Progenitor cell of endocrine pancreas (in vitro differentiated cells): ENCODE measurements at places on chromosomes 4 and X.

GRCh38 chr4:11732155-11732554, 303.5 kb upstream of the HS3ST1 start:
- no peak for DNase-seq

GRCh38 chr4:79575709-79576428, 167.8 kb upstream of the GK2 start:
- DNase-seq: no peak

DNA sequence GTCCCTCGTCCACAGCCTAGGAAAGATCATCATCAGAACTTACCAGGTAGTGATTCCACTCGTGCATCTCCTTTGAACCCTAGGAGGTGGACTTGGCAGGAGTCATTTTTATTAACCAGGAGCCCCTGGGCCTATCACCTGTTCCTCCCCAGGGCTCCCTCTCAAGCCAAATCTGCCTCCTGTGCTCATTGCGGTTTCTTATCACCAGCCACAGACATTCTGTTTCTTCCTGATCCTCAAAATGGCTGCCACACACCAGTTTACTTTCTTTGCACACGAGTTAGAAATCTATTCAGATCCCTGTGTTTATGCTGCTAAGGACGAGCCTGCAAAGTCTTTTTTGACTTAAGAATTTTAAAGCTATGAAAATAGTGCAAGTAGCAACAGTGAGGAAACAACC, 354.5 kb upstream of the BOD1L1 start:
- DNase-seq: no peak

DNA sequence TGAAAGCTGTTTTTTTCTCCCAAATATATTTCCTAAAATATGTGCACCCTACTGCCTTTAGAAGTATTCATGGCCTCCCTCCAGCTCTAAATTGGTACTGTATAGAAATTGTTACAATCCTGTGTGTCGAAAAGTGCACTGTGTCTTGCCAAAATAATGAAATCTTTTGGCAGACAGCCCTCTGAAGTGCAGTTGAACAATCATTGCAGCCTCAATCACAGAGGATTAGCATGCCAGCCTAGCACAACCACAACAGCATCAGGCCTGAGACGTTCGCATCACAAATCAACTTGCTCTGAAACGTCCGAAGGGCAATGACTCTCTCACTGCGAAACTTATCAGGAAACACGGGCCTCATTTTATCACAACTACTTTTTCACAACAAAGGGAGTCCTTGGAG, 99.0 kb downstream of the ANOS1 start:
- no peak for DNase-seq

DNA sequence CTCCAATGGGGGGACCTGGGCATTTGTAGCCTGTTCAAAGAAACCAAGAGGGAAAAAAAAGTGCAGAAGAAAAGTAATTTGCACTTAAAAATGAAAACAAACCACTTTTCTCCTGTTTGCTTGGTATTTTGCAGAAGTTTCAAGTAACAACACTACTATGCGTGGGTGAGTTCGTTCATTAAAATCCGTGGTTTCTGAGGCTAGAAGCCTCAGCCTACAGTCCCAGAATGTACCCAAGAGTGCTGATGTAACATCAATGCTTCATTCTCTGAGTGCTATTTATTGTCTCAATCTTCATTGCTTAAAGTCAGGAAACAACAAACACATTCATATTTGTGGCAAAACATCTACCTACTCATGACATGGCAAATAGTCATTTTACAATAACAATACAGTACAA, 29.2 kb downstream of the LGI2 start:
- no peak for DNase-seq

- DNase-seq: no peak
Observed at GRCh38 chrX:137916090-137916746, 350.3 kb downstream of the ZIC3 start.

GRCh38 chr4:36256398-36256891, 12.1 kb upstream of the ARAP2 start:
- no peak for DNase-seq

- no peak for DNase-seq
Observed at GRCh38 chr4:65391814-65392213, 278.5 kb downstream of the EPHA5 start.

DNA sequence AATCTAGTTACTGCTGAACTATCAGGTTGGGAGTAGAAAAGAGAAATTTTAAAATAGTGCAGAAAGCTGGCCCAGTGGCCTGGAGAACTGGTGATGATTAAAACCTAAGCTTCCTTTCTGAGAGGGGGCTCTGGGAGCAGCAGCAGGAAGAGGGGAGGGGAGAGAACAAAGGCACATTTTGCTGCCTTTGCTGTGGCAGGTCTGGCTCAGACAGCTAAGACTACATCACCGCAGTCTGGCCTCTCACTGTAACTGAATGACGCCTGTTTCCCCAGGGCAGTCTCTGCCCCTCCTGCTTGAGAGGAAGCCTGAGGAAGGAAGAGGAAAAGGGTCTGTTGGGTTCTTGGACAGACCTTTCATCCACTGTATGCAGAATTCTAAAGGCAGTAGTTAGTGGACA, 148.5 kb downstream of the FRAS1 start:
- no peak for DNase-seq

GRCh38 chrX:137926090-137926489, 360.2 kb downstream of the ZIC3 start:
- no peak for DNase-seq

DNA sequence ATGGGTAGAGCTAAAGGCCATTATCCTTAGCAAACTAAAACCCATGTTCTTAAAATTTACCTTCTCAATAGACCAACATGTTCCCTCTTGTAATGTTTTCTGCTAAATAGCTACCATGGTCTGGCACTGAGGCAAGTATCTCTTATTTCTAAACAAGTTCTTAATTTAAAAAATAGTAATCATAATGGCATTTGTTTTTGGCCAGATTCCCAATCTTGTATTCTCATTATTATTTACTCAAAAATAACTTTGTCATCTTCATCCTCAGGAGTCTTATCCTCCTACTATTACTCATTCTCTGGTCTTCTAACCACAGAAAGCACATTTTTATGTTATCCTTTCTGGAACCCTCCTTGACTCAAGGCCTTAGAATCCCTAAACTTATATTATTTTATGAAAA, 931.2 kb downstream of the CCSER1 start:
- DNase-seq: no peak

GRCh38 chrX:125132274-125132673, 187.4 kb upstream of the TEX13C start:
- DNase-seq: no peak

GRCh38 chr4:6674500-6675149, 19.1 kb upstream of the S100P start:
- no peak for DNase-seq

DNA sequence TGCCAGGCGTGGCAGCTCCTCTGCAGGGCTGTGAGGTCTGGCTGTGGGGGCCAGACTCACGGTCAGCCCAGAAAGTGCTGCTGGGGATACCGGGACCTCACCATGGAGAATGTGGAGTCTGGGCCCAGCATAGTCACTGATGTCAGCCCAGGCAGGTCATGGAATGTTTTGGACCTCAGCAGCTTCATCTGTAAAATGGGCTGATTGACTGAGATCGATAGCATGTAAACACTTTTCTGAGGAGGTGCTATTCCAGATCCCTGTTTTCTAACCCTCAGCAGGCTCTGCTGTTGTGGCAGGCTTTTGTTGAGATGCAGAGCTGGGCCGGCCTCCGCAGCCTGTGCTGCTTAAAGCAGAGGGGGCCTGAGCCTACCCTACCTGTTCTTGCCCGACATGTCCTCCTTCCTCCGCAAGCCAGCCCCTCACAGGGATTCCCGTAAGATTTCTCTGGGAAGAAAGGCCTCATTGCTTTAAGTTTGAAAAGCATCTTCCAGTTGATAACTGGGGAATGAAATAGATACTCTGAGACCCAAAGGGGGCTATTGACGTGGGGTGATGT, 38.3 kb upstream of the HGFAC start:
- DNase-seq: no peak

- DNase-seq: no peak
Observed at GRCh38 chr4:176444741-176445140, 125.0 kb downstream of the SPCS3 start.

DNA sequence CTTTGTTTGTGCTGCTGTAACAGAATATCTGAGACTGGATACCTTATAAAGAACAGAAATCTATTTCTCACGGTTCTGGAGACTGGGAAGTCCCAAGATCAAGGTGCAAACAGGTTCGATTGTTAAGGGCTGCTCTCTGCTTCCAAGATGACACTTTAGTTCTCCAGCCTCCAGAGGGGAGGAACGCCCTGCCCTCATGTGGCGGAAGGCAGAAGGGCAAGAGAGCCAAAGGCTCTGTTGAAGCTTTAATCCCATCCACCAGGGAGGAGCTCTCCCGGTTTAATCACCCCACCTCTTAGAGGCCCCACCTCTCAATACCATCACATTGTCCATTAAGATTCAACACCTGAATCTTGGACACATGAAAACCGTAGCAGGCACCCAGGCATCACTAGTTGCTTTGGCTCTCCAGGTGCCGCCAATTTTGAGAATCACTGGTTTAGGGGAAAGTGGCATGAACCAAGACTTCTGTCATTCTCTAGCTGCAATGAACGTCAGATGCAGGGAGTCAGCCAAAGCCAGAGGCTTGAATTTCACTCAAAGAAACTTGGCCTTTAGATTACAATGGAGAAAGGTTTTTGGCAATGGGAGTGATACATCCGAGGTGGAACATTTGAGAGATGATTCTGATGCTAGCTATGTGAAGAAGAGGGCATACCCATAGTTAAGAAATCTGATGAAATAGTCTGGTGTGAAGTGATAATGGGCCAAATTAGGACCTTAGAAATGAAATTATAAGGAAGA, 15.7 kb downstream of the FHL1 start:
- DNase-seq: no peak

DNA sequence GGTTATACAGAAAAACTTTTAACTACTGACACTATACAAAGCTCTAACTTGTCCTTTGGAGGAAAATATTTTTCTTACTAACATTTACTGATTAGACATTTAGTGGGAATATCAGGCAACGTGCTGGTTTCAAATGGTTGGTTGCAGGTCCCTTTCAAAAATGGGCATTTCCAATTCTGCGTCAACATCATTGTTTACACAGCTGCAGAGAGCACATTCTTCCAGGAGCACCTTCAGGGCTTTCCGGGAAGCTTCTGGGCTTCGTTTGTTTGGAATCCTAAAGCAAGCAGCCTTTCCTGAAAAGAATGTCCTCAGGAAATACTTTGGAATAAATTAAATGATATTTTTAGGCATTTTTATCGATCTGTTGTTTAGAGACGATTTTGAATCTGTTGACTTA, 289.7 kb downstream of the TRIML1 start:
- no peak for DNase-seq

- DNase-seq: no peak
Observed at GRCh38 chr4:18057821-18058533, 36.4 kb upstream of the LCORL start.

DNA sequence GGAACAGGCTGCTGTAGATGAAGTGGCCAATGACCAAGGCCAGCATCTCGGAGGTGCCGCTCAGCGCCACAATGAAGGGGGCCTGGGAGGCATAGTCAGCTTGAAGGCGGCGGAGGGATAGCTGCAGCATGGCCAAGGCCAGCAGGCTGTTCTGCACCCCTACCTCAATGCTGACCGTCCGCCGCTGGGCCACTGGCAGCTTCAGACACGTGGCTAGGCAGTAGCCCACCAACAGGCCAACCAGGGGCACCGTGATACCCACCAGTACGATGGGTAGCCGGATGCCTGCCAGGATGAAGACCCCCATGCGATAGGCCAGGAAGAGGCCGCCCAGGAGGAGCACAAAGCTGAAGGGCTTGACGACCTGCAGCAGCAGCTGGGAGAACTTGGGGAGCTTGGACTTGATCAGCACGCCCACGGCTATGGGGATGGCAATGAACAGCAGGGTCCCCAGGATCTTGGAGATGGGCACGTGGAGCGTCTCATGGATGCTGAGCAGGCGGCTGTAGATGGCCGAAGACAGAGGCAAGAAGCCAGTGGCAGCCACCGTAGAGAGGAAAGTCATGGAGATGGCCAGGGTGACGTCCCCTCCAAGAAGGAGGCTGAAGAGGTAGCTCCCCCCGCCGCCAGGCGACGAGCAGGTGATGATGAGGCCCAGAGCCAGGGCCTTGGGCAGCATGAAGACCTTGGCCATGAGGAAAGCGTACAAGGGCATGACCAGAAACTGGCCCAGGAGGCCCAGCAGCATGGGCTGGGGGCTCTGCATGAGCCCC, 1.3 kb upstream of the UBL4A start:
- no peak for DNase-seq

DNA sequence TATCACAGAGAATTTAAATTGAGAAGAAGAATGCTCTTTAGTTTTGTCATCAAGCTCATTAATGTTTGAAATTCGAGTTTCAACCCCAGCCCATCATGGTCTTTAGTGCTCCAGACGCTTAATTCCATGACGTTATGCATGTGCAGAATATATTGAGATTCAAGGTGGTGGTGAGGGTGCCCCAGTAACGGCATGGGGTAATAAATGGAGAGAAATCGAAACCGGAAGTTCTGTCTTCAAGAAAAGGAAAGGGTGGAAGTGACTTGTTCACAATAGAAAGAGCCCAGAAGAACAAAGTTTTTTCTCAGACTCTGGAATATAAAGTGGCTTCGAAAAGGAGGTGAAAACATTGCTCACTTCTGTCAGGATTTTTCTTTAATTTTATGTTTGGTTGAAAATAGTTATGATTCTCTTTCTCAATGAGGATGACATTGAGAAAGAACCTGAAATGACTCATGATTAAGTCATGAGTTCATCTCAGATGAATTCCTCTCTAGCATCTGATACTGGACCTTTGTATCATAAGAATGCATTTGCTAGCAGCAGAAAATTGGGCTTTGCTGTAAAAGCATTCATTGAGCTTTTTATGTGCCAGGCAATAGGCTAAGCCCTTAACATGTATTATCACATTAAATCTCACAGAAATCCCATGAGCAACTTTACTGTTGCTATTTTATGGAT, 779 bp upstream of the DDX60L start:
- DNase-seq: no peak

DNA sequence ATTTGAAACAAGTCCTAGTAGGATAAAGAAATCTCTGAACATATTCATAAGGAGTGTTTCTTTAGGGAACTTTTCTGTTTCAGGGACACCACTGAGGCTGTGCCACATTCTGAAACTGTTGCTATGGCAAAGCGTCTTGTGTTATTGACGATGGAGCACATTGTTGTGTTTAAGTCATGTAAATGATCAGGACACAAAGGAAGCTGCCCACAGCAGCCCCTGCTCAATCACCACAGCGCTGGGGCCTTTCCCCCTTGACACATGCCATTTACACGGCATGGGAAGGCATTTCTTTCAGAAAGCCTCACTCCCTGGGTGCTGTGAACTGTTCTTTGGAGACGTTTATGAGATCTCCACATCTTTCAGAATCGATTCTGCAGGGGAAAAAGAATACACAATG, 39.8 kb upstream of the MID1 start:
- no peak for DNase-seq

DNA sequence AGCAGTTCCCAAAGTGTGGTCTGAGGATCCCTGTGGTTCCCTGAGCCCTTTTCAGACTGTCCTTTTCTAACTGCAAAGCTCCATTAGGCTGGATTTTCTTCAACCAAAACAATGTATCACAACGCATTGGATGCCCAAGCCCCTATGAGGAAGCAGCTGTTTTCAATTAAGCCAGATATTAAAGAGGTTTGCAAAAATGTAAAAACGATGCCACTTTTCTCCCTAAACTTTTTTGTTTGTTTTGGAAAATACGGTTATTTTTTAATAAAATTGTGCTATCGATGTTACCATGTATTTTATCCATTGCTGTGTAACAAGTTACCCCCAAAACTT, 170.4 kb upstream of the BCOR start:
- DNase-seq: no peak

- no peak for DNase-seq
Observed at GRCh38 chrX:17544821-17545220, 169.8 kb downstream of the NHS start.
